A549 treated with CpdA at 1 μM for 4 hours (cell line): ENCODE measurements at places on chromosomes 4 and X. TPM values are rescaled to one million over a fixed set of nuclear protein-coding genes. Genes with fewer than 3 reads are reported as not detected.

The MAP9 gene
- 5.0 to 6.6 TPM (median 6.3 TPM) in 5 replicates for total RNA-seq

The UCHL1 gene
- total RNA-seq: 924 to 990 TPM (median 959 TPM) in 5 replicates

The CSN3 gene
- not detected in 5 replicates for total RNA-seq

The TACR3 gene
- total RNA-seq: not detected in 5 replicates

The IL13RA1 gene
- total RNA-seq: 43.1 to 57.9 TPM (median 49.5 TPM) in 5 replicates

The CRMP1 gene
- total RNA-seq: 1.8 to 2.6 TPM (median 2.1 TPM) in 5 replicates

The ATP10D gene
- total RNA-seq: 2.7 to 4.8 TPM (median 3.3 TPM) in 5 replicates

The NLGN3 gene
- 0.86 to 1.4 TPM (median 1.0 TPM) in 5 replicates for total RNA-seq

The TCEAL7 gene
- total RNA-seq: not detected in 5 replicates
